ENCODE measurements at places on chromosomes 2 and 18. TPM values are rescaled to one million over a fixed set of nuclear protein-coding genes. Genes with fewer than 3 reads are reported as not detected.

The CHST10 gene
- 12.6 TPM for total RNA-seq

The IFIH1 gene
- 18.7 TPM for total RNA-seq

- DNase-seq = no peak
Measured at GRCh38 chr2:43144263-43144662, 82.1 kb downstream of the ZFP36L2 start.

DNA sequence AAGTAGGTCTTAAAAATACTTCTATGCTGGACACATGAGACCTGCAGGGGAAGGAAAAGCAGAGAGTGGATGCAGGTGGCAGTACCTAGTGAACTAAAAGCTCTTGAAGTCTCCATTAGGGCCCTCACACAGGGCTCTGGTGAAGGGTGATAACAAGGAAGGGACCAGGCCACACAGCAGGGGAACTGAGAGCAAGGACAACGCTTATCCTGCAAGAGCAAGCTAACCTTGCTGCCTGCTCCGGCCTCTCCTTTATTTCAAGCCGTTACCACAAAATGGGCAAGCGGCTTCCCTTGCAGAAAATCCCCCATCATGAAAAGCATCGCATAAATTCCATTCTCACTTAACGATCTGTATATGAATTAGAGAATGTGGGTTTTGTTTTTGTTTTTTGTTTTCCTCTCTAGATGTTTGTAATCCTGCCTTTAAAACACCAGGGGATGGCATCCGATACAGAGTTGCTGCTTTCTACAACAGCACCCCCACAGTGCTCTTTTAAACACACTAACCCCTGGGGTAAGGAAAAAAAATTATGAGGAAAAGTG, 64.5 kb downstream of the CACNB4 start:
- no peak for DNase-seq

The C1QL2 gene
- total RNA-seq = not detected

DNA sequence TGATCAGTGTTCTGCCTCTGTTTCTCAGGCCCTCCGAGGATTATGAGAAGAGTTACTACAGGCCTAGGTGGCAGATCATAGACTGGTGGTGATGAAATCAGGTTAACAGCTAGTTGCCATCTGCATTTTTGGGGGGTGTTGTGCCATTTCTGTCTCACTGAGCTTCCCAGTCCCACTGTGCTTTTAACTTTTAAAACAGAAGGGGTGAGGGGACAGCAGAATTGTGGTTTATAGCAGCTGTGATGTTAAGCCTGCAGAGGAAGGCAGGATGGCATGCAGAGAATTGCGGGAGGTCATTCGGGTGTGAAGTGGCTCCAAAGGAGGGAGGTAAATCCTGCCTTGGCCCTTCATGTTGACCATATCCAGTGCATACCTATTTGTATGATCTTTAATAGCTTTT, 5.0 kb downstream of the CAB39 start:
- no peak for DNase-seq

GRCh38 chr2:15751477-15751876, 159.8 kb downstream of the DDX1 start:
- peak; percentile 29 for DNase-seq

- DNase-seq = no peak
Measured at GRCh38 chr2:7348761-7349160, 431.5 kb downstream of the RNF144A start.

The TBR1 gene
- not detected for total RNA-seq

The DNAH7 gene
- total RNA-seq = 0.09 TPM

The POTEC gene
- total RNA-seq = not detected

DNA sequence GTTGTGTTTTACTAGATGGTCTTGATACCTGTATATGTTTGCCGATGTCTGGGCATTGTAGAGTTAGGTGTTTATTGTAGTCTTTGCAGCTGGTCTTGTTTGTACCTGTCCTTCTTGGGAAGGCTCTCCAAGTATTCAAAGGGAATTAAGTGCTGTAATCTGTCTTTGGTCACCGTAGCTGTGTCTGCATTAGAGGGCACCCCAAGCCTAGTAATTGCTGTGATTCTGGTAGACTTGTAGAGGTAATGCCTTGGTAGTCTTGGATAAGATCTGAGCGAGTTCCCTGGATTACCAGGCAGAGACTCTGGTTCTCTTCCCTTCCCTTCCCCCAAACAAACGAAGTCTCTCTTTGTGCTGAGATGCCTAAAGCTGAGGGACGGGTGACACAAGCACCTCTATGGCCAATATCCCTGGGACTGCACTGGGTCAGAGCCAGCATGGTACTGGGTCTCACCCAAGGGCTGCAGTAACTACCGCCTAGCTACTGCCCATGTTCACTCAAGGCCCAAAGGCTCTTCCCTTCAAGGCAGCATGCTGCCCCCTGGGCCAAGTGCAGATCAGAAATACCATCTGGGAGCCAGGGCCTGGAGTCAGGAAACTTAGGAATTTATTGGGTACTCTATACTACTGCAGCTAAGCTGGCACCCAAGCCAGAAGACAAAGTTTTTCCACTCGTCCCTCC, 27.1 kb downstream of the STPG4 start:
- DNase-seq = no peak

The MYO3B gene
- total RNA-seq = not detected

DNA sequence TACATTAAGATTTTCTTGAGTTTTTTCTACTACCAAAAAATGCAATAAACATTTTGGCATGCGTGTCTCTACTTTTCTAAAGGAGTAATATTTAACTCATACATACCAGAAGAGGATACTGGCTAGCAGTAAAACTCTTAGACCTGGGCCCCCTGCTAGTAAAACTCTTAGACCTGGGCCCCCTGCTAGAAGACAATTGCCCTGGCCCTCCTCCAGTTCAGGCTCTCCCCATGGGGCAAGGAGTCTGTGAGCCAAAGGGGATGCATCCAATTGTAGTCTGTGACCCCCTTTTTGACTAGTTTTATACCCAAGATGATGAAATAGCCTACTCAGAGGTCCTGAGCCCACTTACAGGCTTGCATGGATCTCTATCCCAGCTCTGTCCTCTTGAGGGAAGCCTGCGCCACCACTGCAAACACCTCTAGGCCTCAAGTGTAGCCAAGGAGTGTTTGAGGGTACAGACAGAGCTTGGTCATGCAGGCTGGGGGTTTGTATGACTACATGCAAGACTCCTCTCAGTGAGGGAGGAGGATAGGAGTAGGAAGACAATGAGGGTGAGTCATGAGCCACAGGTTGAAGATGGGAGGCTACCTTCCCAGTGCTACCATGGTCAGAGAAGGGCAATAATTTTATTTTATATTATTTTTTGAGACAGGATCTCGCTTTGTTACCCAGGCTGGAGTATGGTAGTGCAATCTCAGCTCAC, 45.2 kb upstream of the PGAP1 start:
- no peak for DNase-seq

DNA sequence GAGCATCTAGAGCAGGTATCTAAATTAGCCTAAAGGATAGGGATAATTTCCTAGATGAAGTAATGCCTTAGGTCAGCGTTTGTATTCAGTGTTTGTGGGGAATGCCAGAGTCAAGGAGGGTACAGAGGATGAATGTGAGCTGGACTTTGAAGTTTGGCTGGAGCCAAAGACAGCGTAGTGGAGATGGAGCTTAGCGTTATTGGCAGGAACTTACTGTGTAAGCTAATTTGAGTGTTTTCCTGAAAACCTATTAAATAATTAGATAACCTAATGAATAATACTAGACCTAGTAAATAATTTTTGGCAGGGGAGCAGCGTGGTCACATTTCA, 4.2 kb downstream of the RNF138 start:
- no peak for DNase-seq

The DPP4 gene
- 175 TPM for total RNA-seq

The TLX2 gene
- total RNA-seq = not detected

The DLX1 gene
- total RNA-seq = not detected

GRCh38 chr18:27411911-27412310, 226.8 kb upstream of the CHST9 start:
- no peak for DNase-seq

- peak; percentile 70 for DNase-seq
Measured at GRCh38 chr2:121529439-121530211, 1.1 kb upstream of the RNU4ATAC start.
